Esophagus mucosa (tissue), 1 donor: ENCODE measurements at places on chromosomes 5 and 9. TPM values are rescaled to one million over a fixed set of nuclear protein-coding genes. Genes with fewer than 3 reads are reported as not detected.
A peak's percentile ranks its signal among the peaks of the same experiment; 100 is the strongest.

GRCh38 chr5:143771602-143772001, 40.4 kb upstream of the HMHB1 start:
- no peak for ATAC-seq

GRCh38 chr5:38607930-38608564, 51.6 kb upstream of the LIFR start:
- no peak for ATAC-seq

GRCh38 chr5:171308453-171309275, at the start of gene TLX3:
TLX3 (plus strand) TSS chr5:171309248; CDS start chr5:171309366, 118 bp downstream.
- no peak for ATAC-seq

DNA sequence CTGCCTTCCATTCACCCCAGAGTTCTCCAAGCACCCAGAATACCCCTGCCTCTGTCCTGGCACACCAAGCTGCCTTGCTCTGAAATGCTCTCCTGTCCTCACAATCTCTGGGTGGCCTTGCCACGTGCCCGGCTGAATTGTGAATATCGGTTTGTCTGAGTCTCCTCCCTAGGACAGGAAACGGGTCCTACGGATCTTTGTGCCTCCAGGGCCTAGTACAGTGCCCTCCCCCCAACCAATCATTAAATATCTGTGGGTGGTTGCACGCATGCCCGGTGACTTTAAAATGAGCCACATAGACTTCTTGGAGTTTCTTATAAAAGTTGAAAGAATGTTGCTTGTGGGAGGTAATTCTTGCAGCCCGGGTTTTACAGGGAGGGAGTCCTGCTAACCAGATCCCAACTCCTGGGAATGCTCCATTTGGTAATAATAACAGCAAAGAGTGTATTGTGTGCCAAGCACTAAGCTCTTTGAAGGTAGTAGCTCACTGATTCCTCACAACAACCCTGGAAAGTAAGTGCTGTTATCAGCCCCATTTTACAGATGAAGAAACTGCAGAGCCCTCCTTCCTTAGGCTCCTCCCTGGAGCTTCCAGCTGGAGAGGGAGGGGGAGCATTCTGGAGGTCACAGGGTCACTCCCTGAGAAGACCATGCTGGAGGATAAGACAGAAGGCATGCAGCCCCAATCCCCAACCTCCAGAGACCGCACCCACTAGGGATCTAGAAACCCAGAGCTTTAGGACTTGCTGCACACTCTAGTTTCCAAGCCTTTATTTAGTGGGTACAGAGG, 23.4 kb downstream of the URM1 start:
- ATAC-seq, result no peak

- no peak for ATAC-seq
Observed at GRCh38 chr9:106653213-106653612, 209.8 kb upstream of the ZNF462 start.

DNA sequence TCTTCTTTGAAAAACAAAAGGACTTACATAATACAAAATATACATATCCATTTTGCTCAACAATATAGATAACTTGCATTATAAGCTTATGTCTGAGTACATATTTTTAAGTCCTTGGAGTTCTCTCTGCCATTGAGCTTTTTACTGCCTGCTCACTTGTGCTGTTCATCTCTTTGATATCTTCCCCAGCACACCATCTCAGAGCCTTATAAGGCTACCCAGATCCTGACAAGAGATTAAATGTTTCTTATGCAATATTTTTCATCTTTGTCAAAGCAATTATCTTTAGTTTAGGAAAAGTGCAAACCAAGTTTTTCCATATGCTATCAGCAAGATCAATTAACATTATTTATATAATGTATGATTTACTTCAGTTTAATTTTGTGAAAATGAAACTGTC, 60.7 kb upstream of the ITGA1 start:
- ATAC-seq, result no peak

GRCh38 chr9:112013266-112013665, 116.7 kb downstream of the UGCG start:
- ATAC-seq, result no peak

GRCh38 chr9:135255841-135256580, 168.5 kb downstream of the OLFM1 start:
- no peak for ATAC-seq

- ATAC-seq, result peak; percentile 71
Observed at GRCh38 chr5:123099514-123100151, 10.6 kb downstream of the PRDM6 start.

DNA sequence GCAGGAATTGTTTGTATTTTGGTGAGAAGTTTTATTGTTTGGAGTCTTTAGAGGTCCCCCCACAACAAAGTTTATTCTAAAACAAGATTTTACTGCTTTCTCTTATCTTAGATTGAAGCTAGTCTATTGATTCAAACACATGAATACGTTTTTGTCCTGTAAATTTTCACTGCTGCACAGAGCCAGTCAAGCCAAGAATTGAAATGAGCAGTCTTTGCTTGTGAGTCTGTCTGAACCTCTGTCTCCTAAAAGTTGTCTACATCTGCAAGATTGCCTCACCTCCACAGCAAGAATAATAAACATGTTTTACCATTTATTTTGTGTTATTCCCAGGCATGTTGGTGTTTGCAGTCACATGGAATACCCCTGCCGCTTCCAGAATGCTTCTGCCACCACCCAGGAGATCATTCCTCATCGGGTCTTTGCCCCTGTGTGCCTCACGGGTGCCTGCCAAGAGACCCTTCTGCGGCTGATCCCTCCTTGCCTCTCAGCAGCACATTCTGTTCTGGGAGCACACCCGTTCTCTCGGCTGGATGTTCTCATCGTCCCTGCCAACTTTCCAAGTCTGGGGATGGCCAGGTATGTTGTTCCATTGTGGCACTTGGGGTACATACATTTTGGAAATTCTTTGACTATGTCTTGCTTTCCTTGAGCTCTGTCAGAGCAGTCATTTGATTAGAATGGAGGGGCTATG, 74.1 kb downstream of the AOPEP start:
- ATAC-seq, result no peak

GRCh38 chr5:118466418-118466817, 521.9 kb downstream of the DTWD2 start:
- no peak for ATAC-seq

GTF3C4 gene
- total RNA-seq, result 12.8 TPM

UBLCP1 gene
- total RNA-seq, result 24.0 TPM

PRKAA1 gene
- total RNA-seq, result 32.3 TPM

RFK gene
- total RNA-seq, result 6.6 TPM

TAF11L10 gene
- total RNA-seq, result not detected

PCDHB9 gene
- total RNA-seq, result 0.48 TPM

PCDHGB1 gene
- total RNA-seq, result 0.92 TPM

EXD3 gene
- 8.1 TPM for total RNA-seq

MCIDAS gene
- total RNA-seq, result 0.20 TPM

FOXD4L3 gene
- total RNA-seq, result not detected

GEMIN5 gene
- total RNA-seq, result 11.0 TPM
